ENCODE measurements at places on chromosomes 16 and 17.

GRCh38 chr16:1818204-1818872 is 8.3 kb downstream of the HAGH start:
- no peak for DNase-seq

DNA sequence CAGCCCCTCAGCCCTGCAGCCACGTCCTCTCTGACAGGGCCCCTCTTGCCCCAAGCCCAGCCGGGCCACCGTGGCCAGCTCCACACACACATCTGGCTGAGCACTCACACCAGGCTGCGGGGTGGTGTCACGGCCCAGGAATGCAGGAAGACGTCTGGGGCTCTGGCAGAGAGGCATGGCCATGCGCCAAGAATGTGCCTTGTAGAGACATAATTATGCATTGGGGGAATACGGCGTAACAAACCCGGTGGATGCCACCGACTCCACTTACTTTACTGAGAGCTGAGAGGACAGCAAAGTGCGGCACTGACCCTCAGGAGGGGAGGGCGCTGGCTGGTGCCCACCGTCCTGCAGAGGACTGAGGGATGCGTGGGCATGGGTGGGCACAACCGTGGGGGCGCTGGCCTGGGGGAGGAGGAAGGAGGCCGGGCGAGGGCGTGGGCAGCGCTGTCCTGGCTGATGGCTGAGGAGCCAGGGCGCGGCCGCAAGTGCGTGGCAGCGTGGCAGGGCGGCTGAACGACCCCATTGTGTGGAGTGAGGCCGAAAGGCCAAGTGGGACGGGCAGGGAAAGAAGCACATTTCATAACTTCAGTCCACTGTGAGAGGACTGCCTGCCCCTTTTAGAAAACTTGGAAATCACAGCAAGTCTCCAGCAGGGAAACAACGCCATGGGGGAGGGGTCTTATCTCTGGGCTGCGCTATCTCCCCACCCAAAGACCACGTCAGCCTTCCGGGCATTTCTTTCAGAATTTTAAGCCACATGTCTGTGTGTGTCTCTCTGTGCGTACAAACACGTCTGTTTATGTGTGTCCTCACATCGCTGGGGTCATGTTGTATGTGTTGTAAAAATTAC is 30.6 kb downstream of the METRNL start:
- DNase-seq, result no peak

DNA sequence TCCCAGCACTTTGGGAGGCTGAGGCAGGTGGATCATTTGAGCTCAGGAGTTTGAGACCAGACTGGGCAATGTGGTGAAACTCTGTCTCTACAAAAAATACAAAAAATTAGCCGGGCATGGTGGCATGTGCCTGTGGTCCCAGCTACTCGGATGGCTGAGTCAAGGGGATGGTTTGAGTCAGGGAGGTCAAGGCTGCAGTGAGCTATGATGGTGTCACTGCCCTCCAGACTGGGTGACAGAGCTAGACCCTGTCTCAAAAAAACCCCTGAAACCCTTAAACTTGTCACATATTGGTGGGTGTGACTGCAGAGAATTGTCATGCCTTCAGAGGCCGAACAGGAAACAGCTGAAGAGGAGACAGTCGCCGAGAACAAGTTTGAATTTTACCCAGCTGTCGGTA is 13.4 kb downstream of the RPTOR start:
- no peak for DNase-seq

GRCh38 chr17:5861854-5862253 is 208.3 kb upstream of the WSCD1 start:
- no peak for DNase-seq

- DNase-seq, result no peak
Observed at GRCh38 chr16:88810166-88810911, 1.4 kb downstream of the APRT start.

- no peak for DNase-seq
Observed at GRCh38 chr16:30040221-30040620, 9.2 kb upstream of the TLCD3B start.

DNA sequence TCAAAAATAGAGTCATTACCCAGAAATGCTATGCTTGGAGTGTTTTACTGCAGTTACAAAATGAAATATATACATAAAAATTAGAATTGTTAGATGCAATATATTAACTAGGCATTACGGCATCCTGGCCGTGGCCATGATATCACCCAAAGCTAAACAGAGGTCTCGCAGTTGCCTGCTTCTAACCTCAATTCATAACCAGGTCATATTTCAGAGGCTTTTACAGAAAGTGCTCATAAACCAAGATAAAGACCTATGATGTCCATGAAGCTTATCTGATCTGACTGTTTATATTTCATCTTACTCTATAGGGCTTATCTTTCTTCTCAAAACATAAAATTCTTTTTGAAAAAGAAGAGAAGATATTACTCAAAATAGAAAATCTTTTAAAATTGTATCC is 664.5 kb upstream of the SALL1 start:
- DNase-seq, result no peak

- no peak for DNase-seq
Observed at GRCh38 chr16:81539009-81539758, 94.6 kb downstream of the CMIP start.

- no peak for DNase-seq
Observed at GRCh38 chr17:69048634-69049033, 12.1 kb downstream of the ABCA9 start.

DNA sequence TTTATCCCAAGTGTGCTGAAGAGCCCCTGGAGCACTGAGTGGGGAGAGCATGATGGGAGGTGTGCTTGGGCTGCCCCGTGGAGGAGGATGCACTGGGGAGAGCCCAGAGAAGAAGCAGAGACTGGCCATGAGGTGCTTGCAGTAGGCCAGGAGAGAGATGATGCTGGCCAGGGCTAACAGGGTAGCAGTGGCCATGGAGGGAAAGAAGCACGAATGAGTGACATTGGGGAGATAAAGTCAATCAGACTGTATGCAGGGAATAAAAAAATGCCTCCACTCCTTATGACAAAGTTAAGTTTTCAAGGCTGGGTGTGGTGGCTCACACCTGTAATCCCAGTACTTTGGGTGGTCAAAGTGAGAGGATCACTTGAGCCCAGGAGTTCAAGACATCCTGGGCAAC is 5.4 kb upstream of the TMEM220 start:
- DNase-seq, result no peak

DNA sequence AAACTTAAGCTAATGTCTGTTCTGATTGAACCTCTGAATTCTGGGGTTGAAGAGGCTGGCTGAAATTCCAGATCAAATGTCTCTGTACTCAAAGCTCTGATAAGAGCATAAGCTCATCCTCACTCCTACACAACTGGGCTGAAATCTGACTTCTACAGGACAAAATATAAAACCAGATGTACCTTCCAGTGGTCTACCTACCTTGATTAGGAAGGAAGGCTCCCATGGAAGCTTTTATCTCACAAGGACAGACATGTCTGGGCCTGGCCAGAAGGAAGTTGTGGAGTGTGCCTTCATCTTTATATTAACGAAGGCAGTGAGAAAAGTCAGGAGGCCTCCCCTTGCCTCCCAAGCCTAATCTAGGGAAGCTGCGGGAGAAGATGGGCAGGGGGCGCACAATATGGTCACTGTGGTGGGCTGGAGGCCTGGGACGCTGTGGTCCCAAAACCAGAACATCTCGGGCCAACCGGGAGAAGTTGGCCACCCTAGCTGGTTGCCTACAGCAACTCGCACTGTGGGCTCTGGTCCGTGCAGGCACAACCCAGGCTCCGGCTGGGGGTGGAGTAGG is 55.6 kb upstream of the LRRC37A3 start:
- no peak for DNase-seq

DNA sequence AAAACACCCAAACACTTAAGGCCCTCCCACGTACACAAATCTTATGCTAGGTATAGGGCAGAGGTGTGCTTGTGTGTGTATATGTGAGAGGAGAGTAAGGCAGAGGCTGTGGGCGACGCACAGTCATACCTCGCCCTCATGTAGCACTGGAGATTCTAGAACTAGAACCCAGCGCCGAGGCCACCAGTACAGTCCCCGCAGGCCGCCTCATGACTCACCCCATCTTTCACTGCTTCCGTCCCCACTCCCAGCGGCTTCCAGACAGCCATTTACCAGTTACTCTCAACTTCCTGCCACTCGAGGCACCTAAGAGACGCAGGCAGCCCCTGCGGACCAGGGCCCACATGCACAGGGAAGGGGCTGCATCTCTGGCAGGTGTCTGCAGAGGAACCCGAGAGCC is 23.2 kb upstream of the CYTH1 start:
- DNase-seq, result no peak

DNA sequence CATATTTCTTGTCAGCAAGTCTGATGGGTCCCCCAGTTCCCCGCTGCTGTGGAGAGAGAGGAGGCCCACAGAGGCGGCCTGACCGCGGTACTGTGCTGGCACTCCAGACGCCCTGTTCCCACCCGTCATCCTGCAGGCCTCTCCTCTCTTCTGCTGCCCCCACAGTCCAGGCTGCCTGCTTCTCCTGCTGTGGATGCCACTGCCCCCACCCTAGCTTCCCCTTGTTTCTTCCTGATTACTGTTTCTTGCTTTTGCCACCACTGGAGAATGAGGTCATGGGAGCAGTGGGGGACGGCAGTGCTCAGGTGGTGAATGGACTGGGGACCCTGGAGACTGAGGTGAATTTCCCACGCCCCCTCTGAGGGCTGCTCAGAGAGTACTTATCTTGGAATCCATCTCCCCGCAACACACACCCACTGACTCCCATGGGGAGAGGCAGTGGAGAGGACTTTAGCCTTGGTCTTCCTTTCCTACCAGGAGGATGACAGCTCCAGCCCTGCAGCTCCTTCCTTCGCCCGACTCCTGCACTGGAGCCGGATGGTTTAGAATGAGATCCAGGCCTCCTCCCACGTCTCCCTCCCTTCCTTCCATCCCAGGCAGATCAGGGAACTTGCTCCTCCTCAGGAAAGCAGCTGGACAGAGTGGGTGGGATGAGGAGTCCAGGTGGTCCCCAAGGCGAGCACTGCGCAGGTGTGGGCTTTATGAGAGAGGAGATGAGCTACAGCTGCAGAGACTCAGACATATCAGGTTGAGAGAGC is 60.4 kb downstream of the PLXDC1 start:
- DNase-seq, result no peak

- DNase-seq, result peak; percentile 80
Observed at GRCh38 chr17:43900183-43900857, 7.0 kb downstream of the MPP2 start.

DNA sequence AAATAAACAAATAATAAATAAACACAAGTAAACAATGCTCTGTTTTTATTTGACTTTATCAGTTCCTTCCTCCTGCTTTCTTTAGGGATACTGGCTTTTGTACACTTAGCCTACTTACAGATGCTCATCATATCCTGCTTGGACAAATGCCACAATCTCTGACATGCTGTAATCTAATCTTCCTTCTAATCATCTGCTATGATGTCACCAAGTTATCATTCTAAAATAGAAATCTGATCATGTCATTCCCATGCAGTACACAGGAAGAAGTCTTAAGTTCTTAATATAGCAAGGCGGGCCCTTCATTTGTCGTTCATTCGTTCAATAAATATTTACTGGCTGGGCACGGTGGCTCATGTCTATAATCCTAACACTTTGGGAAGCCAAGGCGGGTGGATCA is 9.1 kb upstream of the UBB start:
- no peak for DNase-seq

GRCh38 chr16:23125277-23125676 is 24.0 kb downstream of the USP31 start:
- no peak for DNase-seq

- no peak for DNase-seq
Observed at GRCh38 chr17:74117087-74117698, 86.3 kb upstream of the RPL38 start.

GRCh38 chr17:73593249-73593965 is 50.8 kb downstream of the SDK2 start:
- DNase-seq, result no peak

GRCh38 chr17:44543213-44543904 is 13.9 kb upstream of the FZD2 start:
- no peak for DNase-seq

- no peak for DNase-seq
Observed at GRCh38 chr17:57631871-57632270, 113.2 kb downstream of the CCDC182 start.

- DNase-seq, result no peak
Observed at GRCh38 chr17:17725752-17726457, 44.6 kb downstream of the RAI1 start.

DNA sequence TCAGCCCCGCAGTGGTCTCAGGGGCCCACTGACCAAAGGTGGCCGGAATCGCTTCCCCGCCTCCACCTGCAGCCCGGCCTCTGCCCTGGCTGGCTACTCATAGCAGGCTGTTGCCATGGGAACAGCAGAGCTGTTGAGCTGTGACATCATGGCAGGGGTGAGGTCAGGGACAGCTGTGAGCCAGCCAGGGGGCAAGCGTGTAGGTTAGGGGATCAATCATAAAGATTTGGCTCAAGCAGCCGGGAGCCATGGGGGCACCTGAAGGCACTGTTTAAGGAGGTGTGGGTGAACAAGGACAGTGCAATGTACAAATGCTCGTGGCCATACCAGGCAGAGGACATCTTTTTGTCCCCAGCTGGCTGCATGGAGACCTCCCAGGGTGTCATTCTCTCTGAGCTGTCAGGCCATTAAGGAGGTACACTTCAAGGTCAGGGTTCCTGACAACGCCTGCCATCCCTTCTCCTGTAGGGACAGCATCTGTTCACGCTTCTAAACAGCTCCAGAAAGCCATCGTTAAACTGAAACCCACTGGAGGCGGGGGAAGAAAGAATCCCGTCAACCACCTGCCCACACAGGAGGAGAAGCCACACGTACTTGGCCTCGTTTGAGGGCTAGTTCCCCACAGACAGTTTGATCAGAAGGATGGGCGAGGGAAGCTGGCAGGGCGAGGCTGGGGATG is at the start of gene CEP295NL:
Gene CEP295NL, minus strand, starts transcription at position 101 of the 679 bp plus-strand sequence. CDS start 1,373 bp downstream, outside the sequence.
- no peak for DNase-seq

DNA sequence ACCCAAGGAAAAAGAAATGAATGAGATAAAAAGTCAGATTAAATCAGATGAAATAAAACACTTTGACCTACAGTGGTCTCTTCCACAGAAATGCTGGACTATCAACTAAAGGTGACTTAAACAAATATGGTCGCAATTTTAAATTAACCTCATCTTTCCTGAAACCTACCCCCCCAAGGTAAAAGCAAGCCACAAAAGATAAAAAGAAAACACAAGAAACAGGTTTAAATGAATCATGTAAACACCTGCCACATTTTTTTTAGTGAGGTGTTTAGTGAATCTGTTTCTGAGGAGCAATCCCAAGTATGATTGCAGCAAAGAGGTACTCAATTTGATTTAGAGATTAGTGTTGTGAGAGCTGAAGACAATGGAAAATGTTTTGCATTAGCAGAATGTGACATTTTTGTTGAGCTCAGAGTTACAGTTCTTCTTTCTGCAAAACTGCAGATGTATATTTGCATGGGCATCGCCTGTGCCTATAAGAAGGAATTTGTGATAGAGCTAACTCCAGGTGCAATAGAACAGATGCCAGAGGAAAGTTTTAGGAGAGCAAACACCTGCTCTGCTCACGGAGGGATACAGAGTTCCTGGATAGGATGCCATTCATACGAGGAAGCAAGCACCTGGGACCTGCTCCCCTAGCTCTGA is 3.4 kb upstream of the MMD start:
- no peak for DNase-seq
